ENCODE measurements at places on chromosomes 4 and X. TPM values are rescaled to one million over a fixed set of nuclear protein-coding genes. Genes with fewer than 3 reads are reported as not detected.

TIMM17B gene
- total RNA-seq: 34.1 TPM

GRCh38 chr4:6123541-6123940 lies 76.8 kb downstream of the JAKMIP1 start:
- DNase-seq: no peak

GRCh38 chr4:174582463-174582862 lies 60.2 kb upstream of the HPGD start:
- no peak for DNase-seq

GRCh38 chrX:107856289-107856688 lies 30.6 kb downstream of the MID2 start:
- no peak for DNase-seq

- no peak for DNase-seq
These were observed 78.8 kb upstream of the PRPS1 start for GRCh38 chrX:107549504-107549903.

DNA sequence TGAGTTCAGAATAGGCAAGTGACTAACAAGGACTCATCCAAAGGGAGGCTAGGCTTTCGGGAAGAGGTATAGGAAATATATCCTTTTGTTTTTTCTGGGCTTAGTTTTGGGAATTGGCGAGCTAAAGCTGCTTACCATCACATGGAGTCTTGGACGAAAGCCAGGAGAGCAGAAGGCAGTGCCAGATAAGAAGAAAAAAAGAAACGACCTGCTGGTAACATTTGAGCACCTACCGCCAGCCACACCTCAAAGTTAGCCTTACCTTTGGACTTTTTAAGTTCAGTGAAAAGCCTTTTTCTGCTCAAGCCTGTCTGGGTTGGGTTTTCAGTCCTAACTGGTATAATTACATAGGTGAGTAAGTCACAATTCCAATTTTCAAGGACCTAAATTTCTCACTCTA lies 85.1 kb upstream of the LCORL start:
- DNase-seq: no peak

- no peak for DNase-seq
These were observed 5.5 kb upstream of the SMIM20 start for GRCh38 chr4:25908491-25908901.

GRCh38 chr4:31959972-31960371 lies 1239.8 kb downstream of the PCDH7 start:
- DNase-seq: no peak

DNA sequence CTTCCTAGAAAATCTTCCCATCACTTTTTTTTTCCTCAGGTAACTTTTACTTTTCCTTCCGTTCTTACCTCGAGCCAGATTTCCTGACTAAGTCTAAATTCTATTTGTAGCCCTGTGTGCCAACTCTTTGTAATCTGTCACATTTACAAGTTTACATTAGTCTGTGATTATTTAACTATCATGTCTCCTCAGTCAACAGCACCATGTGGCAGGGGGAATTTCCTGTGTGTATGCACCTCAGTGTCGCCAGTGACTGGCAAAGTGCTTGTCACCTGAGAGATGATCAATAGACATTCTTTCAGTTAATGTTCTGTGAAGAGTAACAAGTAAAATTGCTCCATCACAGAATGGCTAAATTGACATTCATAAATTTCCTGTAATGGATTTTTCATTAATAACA lies 468.5 kb downstream of the PDGFC start:
- DNase-seq: no peak

DNA sequence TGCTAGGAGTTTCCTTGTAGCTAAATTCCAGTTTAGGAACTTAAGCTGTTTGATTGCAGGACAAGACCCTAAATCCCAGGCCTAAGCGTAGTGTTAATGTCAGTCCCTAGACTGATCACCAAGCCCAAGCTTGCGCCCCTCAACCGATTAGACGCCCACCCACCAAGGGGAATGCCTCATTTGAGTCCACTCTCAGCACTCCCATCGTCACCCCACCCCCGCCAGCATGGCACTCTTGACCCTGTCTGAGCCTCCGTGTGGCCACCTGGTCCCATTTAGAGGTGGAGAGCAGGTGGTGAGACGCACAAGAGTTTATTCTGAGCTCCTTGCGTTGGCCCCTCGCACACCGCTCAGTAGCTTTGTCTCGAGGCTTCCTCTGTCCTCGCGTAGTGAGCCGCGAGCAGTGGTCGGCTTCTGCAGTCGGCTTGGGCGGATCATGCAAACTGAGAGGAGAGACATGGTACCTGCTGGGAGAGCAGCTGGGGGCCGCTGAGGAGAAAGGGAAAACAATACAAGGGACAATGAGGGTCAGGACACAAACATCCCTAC lies 48.5 kb upstream of the ZNF157 start:
- DNase-seq: no peak

DNA sequence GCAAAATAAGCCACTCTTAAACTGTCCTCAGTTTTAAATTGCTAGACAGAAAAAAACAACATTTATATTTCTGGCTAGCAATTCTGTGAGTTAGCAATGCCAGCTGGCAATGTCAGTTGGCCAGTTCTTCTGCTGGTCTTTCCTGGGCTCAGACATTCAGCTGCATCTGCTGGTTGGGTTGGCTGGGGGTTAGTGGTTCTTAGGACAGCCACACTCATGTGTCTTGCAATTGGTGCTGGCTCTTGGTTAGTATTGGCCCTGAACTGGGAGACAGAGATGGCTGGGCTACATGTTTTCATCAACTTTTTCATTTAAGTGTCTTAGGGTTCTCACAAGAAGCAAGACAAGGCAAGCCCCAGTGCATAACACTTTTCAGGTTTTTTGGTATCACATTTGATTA lies 48.0 kb upstream of the PDLIM5 start:
- DNase-seq: no peak

BEX5 gene
- total RNA-seq: 0.84 TPM

DNA sequence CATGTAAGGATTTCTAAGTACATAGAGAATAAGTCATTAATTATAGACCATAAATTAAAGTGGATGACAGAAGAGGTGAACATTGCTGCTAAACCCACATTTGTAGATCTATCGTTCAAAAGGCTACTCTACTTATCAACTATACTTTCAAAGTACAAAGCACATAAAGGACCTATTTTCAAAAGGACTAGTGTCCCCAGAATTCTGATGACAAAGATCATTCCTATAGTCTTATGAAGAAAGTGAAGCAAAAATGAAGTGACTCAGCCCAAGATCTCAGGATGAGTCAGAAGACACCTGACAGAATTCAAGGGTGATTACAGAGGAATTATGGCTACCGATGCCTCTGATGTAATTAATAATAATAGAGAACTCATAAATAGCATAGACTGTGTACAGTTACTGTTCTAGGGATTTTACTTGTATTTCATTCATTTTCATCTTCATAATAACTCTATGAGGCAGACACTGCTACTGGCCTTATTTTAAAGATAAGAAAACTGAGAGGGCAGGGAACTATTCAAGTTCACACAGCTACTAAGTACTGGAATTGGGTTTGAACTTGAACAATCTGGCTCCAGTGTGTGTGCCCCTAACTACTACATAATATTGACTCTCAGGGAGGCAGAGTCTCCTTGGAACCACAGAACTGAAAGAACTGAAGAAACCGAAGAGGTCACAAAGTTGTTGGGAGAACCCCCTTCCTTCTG lies 17.1 kb downstream of the USP46 start:
- DNase-seq: no peak

- DNase-seq: no peak
These were observed 894.0 kb upstream of the FRG1 start for GRCh38 chr4:189046642-189047041.

DNA sequence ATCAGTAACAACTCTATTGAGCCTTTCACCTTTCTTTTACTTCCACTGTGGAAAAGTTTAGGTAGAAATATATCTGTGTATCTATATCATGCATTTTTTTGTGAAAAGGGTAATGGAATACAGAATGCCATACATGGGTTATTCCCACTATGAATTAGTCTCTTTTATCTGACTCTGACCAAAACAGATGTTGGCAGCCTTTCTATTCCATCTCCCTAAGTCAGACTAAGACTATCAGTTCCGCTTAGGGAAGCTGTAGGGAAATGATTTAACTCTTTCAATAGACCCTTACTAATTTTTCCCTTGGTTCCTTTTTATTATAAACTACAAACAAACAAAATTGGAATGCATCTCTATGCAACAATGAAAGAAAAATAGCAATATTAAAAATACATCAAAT lies 92.3 kb upstream of the LEF1 start:
- no peak for DNase-seq

DNA sequence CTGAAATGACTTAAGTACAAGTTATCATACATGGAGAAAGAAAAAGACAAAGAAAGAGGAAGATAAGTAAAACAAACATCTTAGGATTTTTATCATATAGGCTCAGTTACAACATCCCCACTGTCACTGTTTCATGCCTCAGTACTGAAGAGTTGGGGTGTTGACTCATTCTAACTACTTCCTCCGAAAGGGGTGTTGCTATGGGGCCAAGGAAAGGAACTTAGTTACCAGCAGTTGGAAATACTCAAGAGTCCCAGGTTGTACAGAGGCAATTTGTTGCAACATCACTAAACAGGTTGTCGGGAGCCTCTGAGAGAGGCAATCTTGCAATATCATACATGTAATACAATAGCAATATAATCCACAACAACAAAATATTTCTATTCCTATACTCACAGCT lies 1264.7 kb downstream of the PCDH7 start:
- DNase-seq: no peak

PSAPL1 gene
- 0.25 TPM for total RNA-seq

DNA sequence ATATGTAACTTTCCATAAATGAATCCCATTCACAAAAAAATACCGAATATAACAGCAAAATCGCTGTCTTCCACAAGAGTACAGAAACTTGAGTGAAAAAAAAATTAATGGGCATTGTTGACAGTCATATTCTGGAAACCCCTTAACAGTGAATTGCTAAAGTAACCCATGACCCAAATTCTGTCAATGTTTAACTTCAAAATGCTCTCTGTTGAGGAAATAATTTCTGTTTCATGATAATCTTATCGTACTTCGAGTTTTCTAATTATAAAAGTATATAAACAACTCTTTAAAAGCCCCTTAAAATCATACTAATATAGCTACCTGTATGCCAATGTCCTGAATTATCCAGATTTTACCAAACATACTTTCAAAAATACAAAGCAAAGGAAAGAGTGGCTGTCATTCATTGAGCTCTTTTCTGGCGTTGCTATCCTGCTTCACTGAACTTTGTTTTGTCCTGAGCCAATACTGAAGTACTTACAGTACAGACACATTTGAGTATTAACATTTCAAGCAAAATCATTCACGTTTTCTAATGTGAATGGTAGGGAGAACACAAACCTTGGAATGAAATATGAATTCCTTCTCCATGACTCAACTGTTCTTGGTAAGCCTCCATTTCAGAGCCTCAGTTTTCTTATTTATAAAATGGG lies 2.4 kb downstream of the XAGE3 start:
- no peak for DNase-seq

DNA sequence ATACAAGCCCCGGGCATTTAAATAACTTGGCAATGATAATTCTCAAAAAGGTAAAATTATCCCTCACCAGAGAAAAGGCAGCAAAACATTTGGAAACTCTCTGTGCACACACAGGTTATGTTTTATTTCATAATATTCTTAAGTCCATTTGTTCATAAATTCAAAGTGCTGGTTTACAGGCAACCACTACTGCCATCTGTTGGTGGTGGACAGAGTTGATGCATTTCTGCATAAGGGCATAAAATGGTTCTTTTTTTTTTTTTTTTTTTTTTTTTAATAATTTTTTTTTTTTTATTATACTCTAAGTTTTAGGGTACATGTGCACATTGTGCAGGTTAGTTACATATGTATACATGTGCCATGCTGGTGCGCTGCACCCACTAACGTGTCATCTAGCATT lies 31.5 kb upstream of the IL21 start:
- DNase-seq: no peak

- DNase-seq: no peak
These were observed 23.5 kb downstream of the RAP1GDS1 start for GRCh38 chr4:98284640-98285046.

DNA sequence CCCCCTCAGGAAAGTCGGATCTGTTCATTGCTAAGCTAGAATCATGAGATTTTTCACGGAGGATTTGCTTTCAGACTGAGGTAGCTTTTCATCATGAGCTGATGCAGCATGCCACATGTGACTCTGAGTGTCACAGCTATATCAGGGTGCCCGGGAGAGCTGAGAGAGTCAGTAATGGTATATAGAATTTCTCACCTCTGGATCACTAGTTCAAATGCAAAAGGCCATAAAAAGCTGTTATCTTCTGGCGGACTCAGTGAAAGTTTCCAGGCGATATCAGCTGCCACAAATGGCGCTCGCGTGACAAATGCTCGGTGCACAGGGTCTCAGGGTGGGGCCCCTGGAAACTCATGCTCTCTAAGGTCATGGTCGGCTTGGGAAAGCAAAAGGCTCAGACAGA lies 150.1 kb downstream of the DHX15 start:
- no peak for DNase-seq

CXCL1 gene
- total RNA-seq: 114 TPM

GRCh38 chrX:51257490-51257889 lies 75.1 kb upstream of the NUDT10 start:
- DNase-seq: no peak

CT45A5 gene
- total RNA-seq: not detected

GRCh38 chr4:114318309-114318708 lies 280.3 kb upstream of the UGT8 start:
- no peak for DNase-seq

GRCh38 chr4:153904011-153904410 lies 115.1 kb upstream of the SFRP2 start:
- no peak for DNase-seq

GRCh38 chr4:18342847-18343246 lies 321.3 kb upstream of the LCORL start:
- no peak for DNase-seq

DNA sequence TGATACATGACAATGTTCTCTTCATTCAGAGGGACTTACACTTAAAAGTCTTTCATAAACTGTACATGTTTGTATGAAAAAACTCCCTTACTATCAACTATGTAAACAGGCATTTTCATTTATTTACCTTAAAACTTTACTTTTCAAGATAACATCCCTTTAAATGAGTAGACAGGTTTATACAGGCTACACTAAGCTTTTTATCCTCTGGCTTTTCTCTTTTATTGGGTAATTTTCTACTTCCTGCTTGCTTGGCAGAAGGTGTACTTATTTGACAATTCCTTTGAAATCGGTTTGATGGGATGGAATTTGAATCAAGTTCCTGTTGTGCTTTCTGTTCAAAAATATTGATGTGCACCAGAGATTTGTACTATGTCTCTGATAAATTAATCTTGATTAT lies 81.4 kb downstream of the PTPN13 start:
- no peak for DNase-seq

SRPK3 gene
- total RNA-seq: 0.19 TPM

SYN1 gene
- total RNA-seq: 1.3 TPM
